ENCODE measurements at places on chromosomes 5 and 9. TPM values are rescaled to one million over a fixed set of nuclear protein-coding genes. Genes with fewer than 3 reads are reported as not detected.

TEX48 gene
- total RNA-seq: not detected

SURF2 gene
- total RNA-seq: 6.0 TPM

SLC34A3 gene
- not detected for total RNA-seq

PROP1 gene
- total RNA-seq: not detected

PAEP gene
- not detected for total RNA-seq

CNOT6 gene
- 25.0 TPM for total RNA-seq

DRD1 gene
- not detected for total RNA-seq

PRPF4 gene
- total RNA-seq: 11.9 TPM

STOM gene
- total RNA-seq: 398 TPM

DNA sequence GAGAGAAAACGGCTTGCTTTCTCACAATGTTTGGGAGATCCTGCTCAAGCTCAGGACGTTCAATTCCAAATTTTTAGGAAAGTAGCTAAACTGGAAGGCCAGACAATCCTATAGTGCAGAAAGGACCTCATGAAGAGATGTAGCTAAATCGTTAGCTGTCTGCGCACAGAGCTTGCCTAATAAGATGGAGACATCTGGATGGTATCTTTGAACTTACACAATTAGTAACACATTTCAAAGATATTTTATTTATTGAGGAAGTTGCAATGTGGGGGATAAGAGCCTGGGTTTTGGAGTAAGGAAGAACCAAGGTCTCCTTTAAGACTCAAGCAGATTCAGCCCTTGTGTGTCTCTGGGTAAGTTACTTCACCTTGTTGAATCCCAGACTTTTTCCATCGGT, 28.6 kb upstream of the RAB14 start:
- no peaks in the 10 kb centered on the region for H3K4me1 ChIP-seq
- H3K27me3 ChIP-seq: no peaks in the 10 kb centered on the region
- no peak overlapping the region for H3K4me3 ChIP-seq
- no peaks in the 10 kb centered on the region for H3K36me3 ChIP-seq
- H3K27ac ChIP-seq: no peak overlapping the region

DNA sequence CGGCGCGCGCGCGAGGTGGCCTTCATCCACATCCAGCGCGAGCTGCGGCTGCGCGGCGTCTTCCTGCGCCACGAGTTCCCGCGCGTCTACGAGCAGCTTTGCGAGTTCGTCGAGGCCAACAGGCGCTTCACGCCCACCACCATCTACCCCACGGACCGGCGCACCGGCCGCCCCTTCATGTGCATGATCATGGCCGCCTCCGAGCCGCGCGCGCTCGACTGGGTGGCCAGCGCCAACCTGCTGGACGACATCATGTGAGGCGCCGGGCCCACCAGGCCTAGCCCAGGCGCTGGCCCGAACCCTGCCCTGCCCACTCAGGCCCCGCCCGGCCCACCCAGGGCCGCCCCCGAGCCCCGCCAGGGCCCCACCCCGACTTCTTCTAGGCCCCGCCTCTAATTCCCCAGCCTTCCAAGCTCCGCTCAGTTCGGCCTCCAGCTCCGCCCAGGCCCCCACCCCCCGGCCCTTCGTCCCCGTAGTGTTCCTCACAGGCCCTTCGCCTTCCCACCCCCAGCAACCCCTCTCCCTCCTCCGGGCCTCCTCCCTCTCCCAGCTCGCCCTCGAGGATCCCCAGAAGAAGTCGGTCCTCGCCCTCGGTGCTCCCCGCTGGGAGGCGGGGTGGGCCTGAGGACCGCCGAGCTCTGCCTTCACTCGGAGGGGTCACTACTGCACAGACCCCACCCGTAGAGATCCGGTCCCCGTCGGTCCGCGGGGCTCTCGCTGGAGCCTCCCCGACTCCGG, 2.0 kb upstream of the PHPT1 start:
- no peak overlapping the region for H3K4me3 ChIP-seq
- no peak overlapping the region for H3K27ac ChIP-seq
- no peaks in the 10 kb centered on the region for H3K27me3 ChIP-seq
- peaks cover 49% of the 10 kb centered on the region for H3K4me1 ChIP-seq

- no peak overlapping the region for H3K27ac ChIP-seq
- no peak for DNase-seq
- no peaks in the 10 kb centered on the region for H3K4me1 ChIP-seq
- no peaks in the 10 kb centered on the region for H3K27me3 ChIP-seq
- H3K4me3 ChIP-seq: no peak overlapping the region
Measured at GRCh38 chr9:81002906-81003305, 686.4 kb downstream of the TLE1 start.

- H3K27ac ChIP-seq: no peak overlapping the region
- H3K4me3 ChIP-seq: no peak overlapping the region
- DNase-seq: no peak
- no peaks in the 10 kb centered on the region for H3K4me1 ChIP-seq
- no peaks in the 10 kb centered on the region for H3K36me3 ChIP-seq
- no peaks in the 10 kb centered on the region for H3K27me3 ChIP-seq
Measured at GRCh38 chr9:83304686-83305085, 233.5 kb downstream of the FRMD3 start.

GRCh38 chr5:113489299-113489698, 1.0 kb upstream of the MCC start:
- H3K27ac ChIP-seq: no peak overlapping the region
- H3K4me1 ChIP-seq: peaks cover 18% of the 10 kb centered on the region
- no peak for DNase-seq
- no peak overlapping the region for H3K4me3 ChIP-seq
- H3K36me3 ChIP-seq: no peaks in the 10 kb centered on the region
- H3K27me3 ChIP-seq: peaks cover 4% of the 10 kb centered on the region

DNA sequence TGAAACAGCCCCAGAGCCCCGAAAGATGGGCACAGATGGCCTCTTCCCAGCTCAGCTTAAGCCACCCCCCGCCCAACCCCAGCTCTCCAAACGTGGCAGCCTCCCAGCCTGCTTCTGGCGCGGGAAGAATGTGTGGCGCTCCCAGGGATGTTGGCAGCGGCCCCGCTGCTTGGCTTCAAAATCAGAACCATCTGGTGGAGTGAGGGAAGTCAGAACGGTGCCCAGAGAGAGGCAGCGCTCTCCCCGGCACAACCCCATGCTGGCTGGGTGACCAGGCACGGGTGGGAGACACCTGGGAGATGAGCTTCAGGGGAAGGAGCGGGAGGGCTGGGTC, 72.7 kb upstream of the ORM1 start:
- no peak overlapping the region for H3K4me3 ChIP-seq
- H3K4me1 ChIP-seq: peaks cover 16% of the 10 kb centered on the region
- H3K36me3 ChIP-seq: no peaks in the 10 kb centered on the region
- H3K27me3 ChIP-seq: no peaks in the 10 kb centered on the region
- H3K27ac ChIP-seq: peak overlapping the region; percentile 23

DNA sequence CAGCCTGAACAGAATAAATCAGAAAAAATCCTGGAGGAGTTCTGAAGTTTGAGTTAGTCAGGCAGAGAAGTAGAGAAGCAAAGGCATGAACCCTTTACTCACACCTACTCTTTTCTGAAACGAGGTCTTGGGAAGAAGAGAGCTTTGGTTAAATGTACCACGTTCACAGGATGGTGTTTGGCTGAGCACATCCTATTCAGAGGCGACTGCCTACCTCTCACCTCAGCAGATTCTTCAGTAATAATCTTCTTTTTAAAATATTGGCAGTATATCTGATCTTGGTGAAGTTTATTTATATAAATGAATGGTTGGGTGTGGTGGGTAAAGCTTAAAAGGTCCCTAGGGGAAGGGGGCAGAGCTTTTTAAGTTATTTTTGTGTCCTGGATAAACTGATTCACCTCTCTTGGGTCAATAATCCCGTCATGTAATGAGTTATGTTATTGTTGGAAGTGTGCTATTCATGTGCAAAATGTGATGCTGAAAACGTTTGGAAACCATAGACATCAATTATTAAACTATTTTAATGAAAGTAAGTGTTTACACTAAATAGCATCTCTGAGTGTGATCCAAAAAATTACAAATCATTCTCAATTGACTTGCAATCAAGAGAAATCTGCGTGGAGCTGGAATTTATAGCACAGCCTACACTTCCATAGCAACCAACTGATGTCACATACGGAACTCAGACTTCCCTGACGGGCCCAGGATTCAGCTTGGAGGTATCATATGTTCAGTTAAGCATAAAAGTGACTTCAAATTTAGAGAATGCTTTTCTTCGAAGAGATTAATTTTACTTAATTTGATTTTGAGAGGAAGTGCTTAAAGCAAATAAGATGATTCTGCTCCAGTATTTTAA, 94.3 kb upstream of the EQTN start:
- H3K27ac ChIP-seq: no peak overlapping the region
- no peak for DNase-seq
- H3K36me3 ChIP-seq: no peaks in the 10 kb centered on the region

DNA sequence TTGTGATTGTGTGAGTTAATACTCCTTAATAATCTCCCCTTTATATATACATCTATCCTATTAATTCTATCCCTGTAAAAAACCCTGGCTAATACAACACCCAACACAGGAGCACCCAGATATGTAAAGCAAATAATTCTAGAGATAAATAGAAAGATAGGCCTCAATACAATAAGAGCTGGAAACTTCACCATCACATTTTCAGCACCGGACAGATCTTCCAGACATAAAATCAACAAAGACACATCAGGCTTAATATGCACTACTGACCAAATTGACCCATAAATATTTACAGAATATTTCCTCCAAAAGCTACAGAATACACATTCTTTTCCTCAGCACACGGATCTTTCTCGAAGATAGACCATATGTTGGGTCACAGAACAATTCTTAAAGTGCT, 71.0 kb upstream of the ST8SIA4 start:
- no peaks in the 10 kb centered on the region for H3K4me1 ChIP-seq
- no peaks in the 10 kb centered on the region for H3K27me3 ChIP-seq
- H3K36me3 ChIP-seq: no peaks in the 10 kb centered on the region

GRCh38 chr9:135239100-135239768, 151.8 kb downstream of the OLFM1 start:
- H3K36me3 ChIP-seq: no peaks in the 10 kb centered on the region
- H3K27ac ChIP-seq: no peak overlapping the region
- peaks cover 4% of the 10 kb centered on the region for H3K4me1 ChIP-seq
- H3K27me3 ChIP-seq: no peaks in the 10 kb centered on the region
- H3K4me3 ChIP-seq: no peak overlapping the region

DNA sequence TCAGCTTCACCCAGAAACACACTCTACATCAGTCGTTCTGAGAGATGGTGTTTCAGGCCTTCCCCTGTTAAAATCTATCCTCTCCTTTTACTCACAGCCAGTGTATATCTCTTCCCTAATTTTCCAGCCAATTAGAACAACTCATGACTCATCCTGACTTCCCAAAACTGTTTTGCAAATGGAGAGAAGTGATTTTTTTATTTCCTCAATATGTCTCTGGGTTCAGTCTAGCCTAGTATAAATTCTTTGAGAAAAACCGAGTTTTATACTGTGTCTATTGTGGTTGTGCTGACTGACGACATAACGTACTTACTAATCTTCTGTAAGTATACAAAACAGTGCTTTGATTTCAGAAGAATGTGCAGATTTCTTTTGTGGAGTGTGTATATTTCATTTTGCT, 28.4 kb upstream of the CAST start:
- no peak overlapping the region for H3K27ac ChIP-seq
- no peak overlapping the region for H3K4me3 ChIP-seq
- no peak for DNase-seq
- no peaks in the 10 kb centered on the region for H3K4me1 ChIP-seq
- no peaks in the 10 kb centered on the region for H3K27me3 ChIP-seq

DNA sequence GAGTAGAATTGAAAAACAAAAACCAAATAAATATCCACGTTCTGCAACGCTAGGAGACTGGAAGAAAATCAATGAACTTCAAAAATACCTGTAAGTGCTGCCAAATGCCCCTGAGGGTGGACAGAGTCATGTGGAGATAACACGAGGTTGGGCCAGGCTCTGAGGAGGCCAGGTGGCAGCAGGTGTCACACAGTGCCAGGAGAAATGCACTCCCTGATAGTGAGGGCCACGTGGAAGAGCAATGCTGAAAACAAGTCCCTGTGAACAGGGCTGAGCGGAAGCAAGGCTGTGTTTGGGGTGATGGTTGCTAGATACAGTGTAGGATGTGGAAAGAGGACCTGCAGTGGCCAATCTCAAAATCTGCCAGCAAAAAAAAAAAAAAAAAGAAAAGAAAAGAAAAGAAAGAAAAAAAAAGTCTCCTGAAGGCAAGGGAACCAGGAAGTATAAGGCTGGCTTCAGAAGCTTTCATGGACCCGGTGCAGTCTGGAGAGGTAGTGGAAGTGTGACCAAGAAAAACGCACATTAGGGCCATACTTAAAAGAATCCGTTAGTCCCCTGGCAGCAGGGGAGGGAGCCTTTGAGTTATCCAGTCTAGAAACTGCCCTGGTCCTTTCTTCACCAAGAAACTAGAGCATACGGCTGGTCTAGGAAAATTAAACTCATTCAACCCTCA, 16.8 kb downstream of the C1QTNF3 start:
- peak overlapping the region; percentile 70 for H3K27ac ChIP-seq
- H3K4me1 ChIP-seq: peaks cover 22% of the 10 kb centered on the region
- no peak overlapping the region for H3K4me3 ChIP-seq
- DNase-seq: no peak

DNA sequence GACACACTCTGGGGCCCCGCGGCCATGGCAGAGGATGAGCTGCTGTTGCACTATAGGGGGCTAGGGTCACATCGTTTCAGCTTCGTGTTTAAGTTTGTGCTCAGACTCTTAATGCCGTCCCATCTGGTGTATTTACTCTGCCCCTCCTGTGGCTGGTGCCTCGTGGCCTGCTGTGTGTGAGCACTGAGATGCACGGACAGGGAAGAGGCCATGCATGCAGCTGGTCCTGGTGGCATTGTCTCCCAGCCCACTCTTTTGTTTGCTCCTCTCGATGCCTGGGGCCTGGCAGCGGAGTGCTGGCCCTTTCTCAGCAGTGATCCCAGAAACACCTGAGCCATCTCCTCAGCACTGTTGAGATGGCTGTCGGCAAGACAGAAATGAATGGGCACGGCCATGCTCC, 30.0 kb upstream of the PHF2 start:
- H3K4me1 ChIP-seq: no peaks in the 10 kb centered on the region
- H3K4me3 ChIP-seq: no peak overlapping the region
- H3K27ac ChIP-seq: no peak overlapping the region

GRCh38 chr5:130616161-130616560, 548.9 kb downstream of the HINT1 start:
- H3K36me3 ChIP-seq: no peaks in the 10 kb centered on the region
- no peaks in the 10 kb centered on the region for H3K27me3 ChIP-seq
- no peak overlapping the region for H3K4me3 ChIP-seq
- H3K4me1 ChIP-seq: no peaks in the 10 kb centered on the region

- H3K27ac ChIP-seq: no peak overlapping the region
- H3K27me3 ChIP-seq: no peaks in the 10 kb centered on the region
- no peaks in the 10 kb centered on the region for H3K4me1 ChIP-seq
Measured at GRCh38 chr9:108634672-108635462, 220.9 kb downstream of the ACTL7B start.

GRCh38 chr5:99368726-99369125, 439.9 kb upstream of the CHD1 start:
- no peaks in the 10 kb centered on the region for H3K4me1 ChIP-seq
- H3K27ac ChIP-seq: no peak overlapping the region
- DNase-seq: no peak

GRCh38 chr5:142316681-142317080, 8.1 kb downstream of the SPRY4 start:
- DNase-seq: no peak
- H3K27me3 ChIP-seq: no peaks in the 10 kb centered on the region
- peaks cover 14% of the 10 kb centered on the region for H3K4me1 ChIP-seq
- no peaks in the 10 kb centered on the region for H3K36me3 ChIP-seq

GRCh38 chr5:167790462-167791260, 500.8 kb upstream of the WWC1 start:
- no peak for DNase-seq
- H3K4me1 ChIP-seq: peaks cover 9% of the 10 kb centered on the region
- H3K4me3 ChIP-seq: no peak overlapping the region
- no peak overlapping the region for H3K27ac ChIP-seq

- no peaks in the 10 kb centered on the region for H3K36me3 ChIP-seq
- no peaks in the 10 kb centered on the region for H3K4me1 ChIP-seq
- H3K27ac ChIP-seq: no peak overlapping the region
- no peak overlapping the region for H3K4me3 ChIP-seq
Measured at GRCh38 chr5:67921004-67921601, 294.5 kb upstream of the PIK3R1 start.
